ENCODE measurements at places on chromosomes 4 and X.

GRCh38 chr4:184790826-184791225, 34.9 kb downstream of the ACSL1 start:
- DNase-seq: no peak

DNA sequence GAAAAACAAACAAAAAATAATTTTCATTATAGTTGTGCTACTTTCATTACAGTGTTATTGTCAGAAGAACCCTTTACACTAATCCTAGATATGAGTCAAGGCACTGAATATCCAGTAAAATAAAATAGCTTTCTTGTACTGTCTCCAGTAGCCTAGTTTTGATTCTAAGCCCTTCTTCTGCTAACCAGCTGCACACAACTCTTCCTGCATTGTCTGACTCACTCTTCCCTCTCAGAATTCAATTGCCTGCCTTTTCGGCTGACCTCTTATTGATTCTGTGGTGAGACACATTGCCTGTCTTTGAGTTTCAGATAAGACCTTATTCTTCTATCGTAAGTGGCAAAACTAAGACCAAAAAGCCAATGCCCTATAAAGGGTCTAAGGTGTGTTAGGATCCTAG, 26.7 kb upstream of the PCDH18 start:
- DNase-seq: no peak

- DNase-seq: no peak
Measured at GRCh38 chr4:174118171-174118570, 165.3 kb downstream of the FBXO8 start.

GRCh38 chr4:100049872-100050271, 99.8 kb upstream of the H2AZ1 start:
- no peak for DNase-seq

GRCh38 chrX:69024161-69024736, 141.0 kb downstream of the PJA1 start:
- DNase-seq: no peak

DNA sequence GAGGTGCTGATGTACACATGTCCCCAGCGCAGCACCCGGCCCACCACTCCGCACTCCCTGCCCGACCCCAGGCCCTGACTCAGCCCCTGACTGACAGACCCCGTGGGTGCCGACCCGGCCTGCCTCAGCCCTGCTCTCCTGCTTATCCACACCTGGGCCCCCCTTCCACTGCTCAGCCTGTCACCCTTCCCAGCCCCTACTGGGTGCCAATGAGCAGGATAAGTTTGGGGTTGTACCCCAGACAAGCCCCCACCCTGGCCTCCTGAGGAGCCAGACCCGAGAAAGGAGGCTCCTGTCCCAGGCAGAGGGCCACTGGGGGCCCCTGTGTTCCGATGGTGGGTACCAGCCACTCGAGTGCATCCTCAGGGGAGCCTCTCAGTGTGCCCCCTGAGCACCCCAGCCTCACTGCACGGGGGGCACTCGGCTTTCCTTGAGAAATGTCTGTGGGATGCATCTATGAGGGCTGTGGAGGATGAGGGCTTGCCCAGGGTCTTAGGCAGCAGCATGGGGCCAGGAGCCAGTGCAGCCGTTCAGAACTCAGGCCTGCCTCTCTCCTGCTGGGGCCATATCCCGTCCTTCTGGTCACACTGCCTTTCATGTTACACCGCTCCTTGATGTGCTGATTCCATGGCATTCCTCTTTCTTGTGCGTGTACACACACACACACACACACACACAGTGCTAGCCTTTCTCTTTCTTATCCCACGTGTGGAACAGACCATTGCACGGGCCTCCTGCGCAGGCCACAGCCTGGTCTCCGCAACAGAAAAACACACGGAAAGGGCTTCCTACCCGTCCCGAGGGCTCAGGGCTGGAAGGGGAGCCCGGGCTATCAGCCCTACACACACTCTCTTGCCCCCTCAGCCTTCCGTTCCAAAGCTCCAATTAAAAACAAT, 220.1 kb upstream of the PSAPL1 start:
- no peak for DNase-seq

GRCh38 chrX:41512394-41512793, 65.3 kb downstream of the NYX start:
- DNase-seq: peak; percentile 7

DNA sequence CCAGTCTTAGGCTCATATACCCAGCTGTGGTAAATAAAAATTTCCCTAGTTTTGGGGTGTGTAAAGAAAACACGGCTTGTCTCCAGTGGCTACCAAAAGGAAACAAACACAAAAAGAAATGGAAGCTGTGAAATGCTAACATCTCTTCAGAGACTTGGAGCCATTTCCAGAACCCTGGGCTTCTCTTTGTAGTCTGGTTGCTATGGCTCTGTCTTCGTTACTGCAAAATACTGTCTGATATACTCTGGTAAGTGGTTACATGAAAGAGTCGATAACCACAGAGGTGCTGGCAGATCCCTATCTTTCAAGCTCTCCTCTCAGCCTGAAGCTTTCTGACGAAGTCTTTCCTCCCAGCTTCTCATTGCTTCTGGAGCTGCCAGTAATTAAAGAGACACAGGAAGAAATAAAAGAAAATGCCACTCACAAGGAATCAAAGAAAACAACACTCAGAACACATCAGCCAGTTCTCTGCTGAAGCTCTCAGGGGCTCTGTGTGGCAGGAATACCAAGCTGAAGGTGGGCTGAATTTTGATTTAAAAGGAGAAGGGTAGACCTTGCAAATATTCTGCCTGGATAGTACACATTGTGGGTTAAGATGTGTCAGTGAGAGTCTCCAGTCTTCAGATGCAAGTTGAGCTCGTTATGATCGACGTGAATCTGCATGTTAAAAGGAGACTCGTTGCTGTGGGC, 107.6 kb upstream of the FAM9C start:
- peak; percentile 14 for DNase-seq

- DNase-seq: no peak
Measured at GRCh38 chr4:38500433-38500832, 163.6 kb upstream of the KLF3 start.

DNA sequence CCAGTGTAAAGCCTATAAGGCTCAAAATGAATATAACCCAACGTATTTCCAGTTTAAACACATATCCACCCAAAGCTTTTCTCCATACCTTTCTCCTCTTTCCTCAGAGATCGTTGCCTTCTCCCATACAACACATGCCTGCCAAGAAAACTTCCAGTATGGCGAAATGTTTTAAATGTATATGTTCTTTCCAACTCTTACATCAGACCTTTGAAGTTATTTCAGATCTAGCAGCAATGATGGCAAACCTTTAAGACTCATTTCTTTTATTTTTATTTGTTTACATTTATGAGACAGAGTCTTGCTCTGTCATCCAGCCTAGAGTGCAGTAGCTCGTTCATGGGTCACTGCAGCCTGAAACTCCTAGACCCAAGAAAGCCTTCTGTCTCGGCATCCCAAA, 265.4 kb downstream of the BMPR1B start:
- no peak for DNase-seq

- no peak for DNase-seq
Measured at GRCh38 chr4:78369679-78370078, 181.9 kb upstream of the ANXA3 start.

- no peak for DNase-seq
Measured at GRCh38 chr4:55409468-55410171, 13.9 kb downstream of the TMEM165 start.

GRCh38 chr4:52595001-52595400, 64.1 kb downstream of the USP46 start:
- DNase-seq: no peak

DNA sequence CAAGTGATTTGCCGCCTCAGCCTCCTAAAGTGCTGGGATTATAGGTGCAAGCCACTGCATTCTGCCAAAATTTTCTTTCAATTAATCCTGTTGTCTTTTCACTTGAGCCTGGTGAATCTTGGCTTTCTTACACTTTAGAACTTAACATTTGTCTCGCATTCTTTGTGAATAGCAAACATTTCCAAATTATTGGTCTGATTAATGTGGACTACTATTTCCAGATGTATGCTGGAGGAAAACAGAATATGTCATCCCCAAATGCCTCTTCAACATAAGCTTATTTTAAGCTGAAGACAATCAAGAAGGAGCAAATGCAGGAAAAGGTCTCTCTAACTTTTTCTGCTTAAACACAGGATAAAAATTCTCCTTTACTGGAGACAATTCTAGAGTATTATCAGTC, 233.4 kb downstream of the PPP4R3C start:
- DNase-seq: no peak

- DNase-seq: no peak
Measured at GRCh38 chrX:150942942-150943594, 40.1 kb upstream of the HMGB3 start.

DNA sequence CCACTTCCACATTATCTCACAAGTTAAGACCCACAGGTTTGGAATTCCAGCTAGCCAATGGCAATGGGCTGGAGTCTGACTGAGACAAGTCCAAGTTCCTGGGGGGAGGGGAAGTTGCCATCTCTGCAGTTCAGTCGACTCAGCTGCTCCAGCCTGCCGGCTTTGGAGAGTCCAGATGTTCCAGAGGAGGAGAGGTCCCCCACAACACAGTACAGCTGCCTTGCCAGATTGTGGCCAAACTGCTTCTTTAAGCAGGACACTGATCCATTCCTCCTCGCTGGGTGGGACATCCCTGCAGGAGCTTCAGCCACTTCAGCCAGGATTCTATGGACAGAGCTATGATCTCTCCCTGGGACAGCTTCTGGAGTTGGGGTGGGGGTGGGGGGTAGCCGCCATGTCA, 199.2 kb downstream of the EDA start:
- DNase-seq: no peak

DNA sequence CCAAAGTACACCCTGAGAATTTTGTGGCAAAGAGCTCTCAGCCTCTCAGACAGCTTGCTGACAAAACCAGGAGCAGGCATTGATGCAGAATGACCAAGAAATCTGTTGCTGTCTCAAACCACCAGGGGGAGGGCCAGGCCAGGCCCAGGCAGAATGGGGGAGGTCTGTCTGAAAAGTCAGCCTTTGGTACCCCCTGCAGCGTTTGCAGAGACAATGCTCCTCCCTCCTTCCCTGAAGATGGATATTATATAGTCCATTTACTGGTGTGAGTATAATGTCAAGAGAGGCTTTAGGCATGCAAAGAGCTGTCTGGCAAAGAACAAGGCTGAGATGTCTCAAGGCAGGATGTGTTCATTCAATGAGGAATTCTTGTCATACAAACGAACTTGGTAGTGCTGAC, 52.9 kb upstream of the TRPC5OS start:
- no peak for DNase-seq

DNA sequence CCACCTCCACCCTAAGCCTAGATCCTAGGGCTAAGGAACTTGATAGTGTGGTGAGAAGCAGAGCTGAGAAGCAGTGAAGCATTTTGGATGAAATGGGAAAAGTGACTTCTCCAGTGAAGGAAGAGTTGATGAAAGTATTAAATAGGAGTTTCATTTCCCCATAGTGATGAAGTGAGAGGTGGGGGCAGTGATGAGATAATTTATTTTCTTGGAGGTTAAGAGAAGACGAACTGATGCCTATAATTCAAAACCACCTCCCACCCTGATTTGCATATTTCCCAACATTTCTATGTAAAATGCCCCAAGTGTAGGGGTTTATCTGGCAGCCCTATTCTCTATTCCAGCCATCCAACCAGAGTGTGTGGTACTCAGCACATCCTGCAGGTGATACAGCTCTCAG, 6.3 kb downstream of the LONRF3 start:
- DNase-seq: no peak

DNA sequence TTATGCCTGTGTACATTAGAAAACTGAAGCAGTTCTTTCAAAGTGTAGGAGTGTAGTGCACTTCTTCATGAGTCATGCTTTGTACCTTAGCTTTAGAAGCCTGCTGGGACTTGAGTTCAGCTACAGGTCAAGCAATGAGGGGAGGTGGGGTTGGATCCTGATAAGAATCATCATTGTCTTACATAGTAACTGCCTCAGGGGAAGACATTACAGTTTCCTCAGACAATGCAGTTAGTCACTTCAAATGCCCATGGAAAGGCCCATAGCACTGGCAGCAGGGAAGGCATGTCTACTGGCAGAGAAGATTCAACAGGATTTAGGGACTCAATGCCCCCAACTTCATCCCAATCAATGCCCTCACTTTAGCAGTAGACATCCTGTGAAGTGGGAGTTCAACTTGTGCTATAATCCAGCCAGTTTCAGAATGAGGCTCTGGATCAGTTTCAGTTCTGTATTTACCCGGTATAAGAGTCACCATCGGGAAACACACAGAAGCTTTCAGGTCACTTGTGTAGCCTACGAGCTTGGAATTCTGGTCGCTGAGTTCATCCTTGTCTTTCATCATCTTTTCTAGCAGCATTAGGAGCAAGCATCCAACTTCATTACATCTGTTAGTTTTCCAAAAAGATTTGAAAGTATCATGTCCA, 1216.5 kb downstream of the RAPGEF2 start:
- no peak for DNase-seq

DNA sequence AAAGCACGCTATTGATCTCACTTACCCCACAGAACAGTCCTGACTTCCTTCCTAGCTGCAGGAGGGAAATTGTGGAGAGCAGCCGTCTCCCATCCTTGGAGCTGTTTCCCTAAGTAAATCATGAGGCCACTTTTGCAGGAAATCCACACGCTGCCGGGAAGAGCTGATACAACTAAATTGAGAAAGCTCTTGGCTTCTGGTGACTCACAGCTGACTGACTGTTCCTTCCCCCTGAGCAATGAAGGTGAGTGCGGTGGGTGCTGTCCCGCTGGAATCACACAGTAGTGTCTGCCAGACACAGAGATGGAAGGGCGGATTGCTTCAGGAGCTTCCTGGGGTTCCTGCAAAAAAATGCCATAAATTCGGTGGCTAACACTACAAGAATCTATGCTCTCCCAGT, 268.9 kb downstream of the ASMT start:
- DNase-seq: no peak

DNA sequence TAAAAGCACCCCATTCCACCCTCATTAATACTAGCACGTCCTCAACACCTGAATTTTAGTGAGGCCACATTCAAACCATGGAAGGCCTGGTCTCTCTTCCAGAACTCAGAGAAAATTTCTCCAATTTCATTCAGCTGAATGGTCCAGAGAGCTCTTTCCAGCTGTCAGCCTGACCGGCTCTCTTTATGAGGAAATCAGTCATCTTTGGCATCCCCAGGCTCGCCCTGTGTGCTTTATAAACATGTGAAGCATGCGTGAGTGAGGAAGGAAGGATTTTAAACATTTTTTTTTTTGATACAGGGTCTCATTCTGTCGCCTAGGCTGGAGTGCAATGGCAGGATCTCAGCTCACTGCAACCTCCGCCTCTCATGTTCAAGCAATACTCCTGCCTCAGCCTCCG, 1812.9 kb upstream of the TENM3 start:
- DNase-seq: no peak

DNA sequence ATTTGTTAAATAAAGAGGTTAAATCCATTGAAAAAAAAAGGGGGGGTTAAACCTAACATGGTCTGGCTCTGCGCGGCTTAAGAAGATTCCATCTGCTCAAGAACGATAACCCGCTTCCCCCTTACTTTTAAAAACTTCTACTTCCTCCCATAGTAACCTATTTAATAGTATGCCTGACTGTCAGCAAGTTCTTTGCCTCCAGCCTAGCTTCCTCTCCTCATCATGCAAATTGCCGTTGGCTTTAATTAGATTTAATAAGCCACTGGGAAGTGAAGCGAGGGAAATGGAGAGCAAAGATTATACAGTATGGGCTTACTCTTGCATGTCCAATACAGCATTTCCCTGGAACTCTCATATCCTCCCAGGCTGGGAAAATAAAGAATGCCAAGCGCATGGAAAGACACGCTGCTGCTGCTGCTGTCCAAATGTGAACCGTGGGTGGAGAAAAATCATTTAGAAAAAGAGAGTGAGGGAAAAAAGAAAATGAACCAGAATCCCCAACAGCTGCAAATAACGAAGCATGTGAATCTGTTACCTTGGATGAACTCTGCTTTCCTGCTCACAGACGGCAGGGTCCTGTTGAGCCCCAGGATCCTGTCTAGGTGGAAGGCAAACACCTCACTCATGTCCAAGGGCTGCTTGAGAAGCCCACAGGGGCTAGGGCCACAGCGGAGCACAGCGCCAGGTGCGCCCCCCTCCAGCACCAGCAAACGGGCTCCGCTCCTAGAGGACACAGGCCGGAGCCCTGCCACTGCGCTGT, 2.7 kb downstream of the GASK1B start:
- DNase-seq: no peak
